ENCODE measurements at places on chromosomes 6 and 20. TPM values are rescaled to one million over a fixed set of nuclear protein-coding genes. Genes with fewer than 3 reads are reported as not detected.

DEFB119 gene
- polyA plus RNA-seq = not detected

CRISP2 gene
- 0.66 TPM for polyA plus RNA-seq

PRSS35 gene
- 48.1 TPM for polyA plus RNA-seq

MCCD1 gene
- polyA plus RNA-seq = not detected

HLA-DQA1 gene
- 4.6 TPM for polyA plus RNA-seq

CCN5 gene
- polyA plus RNA-seq = 0.51 TPM

PCED1A gene
- polyA plus RNA-seq = 50.2 TPM

HLA-DMB gene
- polyA plus RNA-seq = 7.4 TPM

OR2B6 gene
- 0.30 TPM for polyA plus RNA-seq

ULBP3 gene
- polyA plus RNA-seq = 8.9 TPM

GRCh38 chr6:102458990-102459389 is 1065.5 kb downstream of the GRIK2 start:
- DNase-seq = peak; percentile 10

DNA sequence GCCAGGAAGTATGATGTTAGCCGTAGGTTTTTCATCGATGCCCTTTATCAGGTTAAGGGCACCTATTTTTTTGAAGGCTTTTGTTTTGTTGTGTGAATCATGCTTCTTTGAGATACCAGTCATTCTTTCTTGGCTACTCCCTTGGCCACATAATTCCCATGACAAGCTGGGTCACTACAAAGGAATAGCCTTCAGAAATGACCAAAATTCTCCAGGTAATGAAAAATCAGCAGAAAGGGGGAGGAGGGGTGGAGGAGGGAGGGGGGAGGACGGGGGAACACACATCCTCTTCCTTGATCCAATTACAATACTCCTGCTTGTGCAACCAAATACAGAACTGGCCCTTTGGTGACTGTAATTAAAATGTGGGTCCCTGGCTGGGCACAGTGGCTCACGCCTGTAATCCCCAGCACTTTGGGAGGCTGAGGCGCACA is 21.7 kb upstream of the TGM2 start:
- no peak for DNase-seq

DNA sequence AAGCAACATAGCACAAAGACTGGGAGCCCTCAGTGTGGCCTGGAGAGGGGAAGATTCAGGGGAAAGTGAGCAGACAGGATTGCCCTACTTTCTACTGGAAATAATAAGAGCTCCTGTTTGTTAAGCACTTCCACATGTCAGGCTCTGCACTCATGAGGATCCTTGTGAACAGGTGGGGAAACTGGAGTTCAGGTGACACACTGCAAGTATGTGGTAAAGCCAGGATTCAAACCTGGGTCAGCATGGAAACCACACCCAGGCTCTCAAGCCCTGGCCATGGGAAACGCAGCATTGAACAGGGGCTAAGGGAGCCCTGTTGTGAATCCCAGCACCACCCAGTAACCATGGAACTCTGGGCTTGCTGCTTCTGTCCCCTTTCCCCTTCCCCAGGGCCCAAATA is 42.8 kb upstream of the ID1 start:
- DNase-seq = no peak

- no peak for DNase-seq
These were observed 141.9 kb downstream of the MRPL14 start for GRCh38 chr6:43985329-43985728.

GRCh38 chr6:160028487-160029275 is 59.8 kb downstream of the IGF2R start:
- DNase-seq = no peak

- DNase-seq = peak; percentile 19
These were observed 643.6 kb upstream of the PTCHD4 start for GRCh38 chr6:48754641-48755040.

DNA sequence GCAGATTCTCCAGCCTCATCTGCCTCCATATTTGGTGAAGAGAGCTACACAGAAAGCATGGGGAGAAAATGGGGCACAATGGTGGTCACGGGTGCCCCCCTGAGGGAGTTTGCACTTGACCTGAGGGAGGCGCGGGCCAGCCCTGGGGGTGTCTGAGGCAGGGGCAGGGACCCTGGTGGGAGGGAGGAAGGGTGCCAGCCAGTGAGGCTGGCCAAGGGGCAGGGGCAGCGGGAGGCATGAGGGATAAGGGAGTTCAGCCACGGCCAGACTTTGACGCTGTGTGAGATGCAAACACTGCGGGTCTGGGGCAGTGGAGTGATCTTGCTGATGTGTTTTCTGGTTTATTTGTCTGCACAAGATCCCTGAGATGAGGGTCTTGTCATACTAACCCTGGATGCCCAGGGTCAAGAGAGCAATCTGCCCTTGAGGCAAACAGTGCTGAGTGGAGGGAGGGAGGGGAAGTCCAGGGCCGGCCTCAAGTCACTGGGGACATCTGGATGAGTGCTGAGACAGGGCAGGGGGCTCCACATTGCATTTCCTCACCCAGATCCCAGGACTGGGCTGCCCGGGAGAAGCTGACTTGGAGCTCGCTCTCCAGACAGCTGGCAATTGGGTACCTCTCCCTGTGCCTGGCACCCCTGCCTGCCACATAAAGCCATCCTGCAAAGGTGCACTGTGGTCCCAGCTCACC is 8.8 kb upstream of the PCMTD2 start:
- DNase-seq = no peak

GRCh38 chr6:111565326-111566221 is 40.1 kb downstream of the TRAF3IP2 start:
- no peak for DNase-seq

- DNase-seq = no peak
These were observed 24.6 kb upstream of the GTSF1L start for GRCh38 chr20:43751167-43752050.

DNA sequence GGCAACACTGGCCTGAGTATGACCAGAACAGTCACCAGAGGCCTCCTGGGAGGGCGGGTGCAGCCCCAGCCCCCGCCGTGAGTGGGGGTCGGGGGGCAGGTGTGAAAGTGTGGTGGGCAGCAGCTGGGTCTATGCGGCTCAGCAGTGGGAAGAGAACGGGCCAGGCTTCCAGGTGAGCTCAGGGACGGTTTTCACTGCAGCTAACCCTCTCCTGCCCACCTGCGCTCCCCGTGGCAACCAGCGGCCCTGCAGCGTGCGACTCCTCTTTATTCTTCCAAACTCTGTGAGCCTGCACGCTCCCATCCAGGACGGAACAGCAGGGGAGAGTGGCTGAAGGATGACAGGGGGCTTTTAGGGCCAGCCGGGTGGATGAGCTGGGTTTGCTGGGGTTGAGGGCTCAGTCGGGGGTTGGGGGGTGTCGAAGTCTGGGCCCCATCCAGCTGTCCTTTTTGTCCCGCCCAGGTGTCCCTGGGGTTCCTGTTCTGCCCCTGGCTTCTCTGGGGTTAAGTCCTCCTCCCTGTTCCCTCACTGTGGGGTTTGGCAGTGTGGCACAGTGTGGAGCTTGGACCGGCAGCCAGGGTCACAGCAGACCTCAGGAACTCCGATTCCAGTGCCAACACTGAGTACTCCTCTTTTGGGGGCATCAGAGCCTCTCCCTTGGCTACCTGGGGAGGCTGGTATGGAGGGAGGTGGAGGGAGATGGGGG is 859 bp upstream of the BIRC7 start:
- no peak for DNase-seq

- DNase-seq = no peak
These were observed 123.2 kb downstream of the GPX5 start for GRCh38 chr6:28648878-28649375.

GRCh38 chr6:36145495-36145894 is 15.2 kb downstream of the MAPK13 start:
- no peak for DNase-seq

DNA sequence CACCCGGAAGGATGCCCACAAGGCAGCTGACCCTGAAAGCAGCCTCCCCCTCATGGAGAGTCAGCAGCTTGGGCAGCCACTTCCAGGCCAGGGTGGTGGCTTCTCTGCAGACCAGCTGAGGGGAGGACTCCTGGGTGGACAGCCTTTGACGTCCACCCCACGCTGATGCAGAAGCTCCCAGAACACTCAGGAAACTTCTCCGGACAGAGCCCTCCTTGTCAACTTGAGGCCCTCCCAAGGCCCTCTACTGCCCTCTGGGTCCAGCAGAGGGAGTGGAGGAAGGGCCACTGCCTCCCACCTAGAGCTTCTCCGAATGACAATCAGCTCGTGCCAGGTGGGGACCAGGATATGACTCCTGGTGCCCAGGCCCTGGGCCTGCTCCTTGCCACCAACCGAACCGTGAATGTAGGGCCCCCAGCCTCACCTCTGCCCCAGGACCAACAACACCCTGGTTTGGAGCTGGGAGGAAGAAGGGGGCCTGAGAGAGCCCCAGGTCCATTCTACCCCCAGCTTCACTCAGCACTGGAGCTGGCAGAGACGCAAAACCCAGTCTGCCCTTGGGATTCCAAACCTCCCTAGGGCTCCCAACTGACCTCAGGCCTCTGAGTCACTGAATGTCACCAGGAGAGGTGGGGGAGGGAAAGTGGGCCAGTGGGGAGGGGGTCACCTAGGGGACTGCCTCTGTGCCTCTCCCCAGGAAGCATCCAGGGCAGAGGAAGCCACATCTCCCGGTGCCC is 10.9 kb upstream of the SLC22A7 start:
- DNase-seq = no peak

DNA sequence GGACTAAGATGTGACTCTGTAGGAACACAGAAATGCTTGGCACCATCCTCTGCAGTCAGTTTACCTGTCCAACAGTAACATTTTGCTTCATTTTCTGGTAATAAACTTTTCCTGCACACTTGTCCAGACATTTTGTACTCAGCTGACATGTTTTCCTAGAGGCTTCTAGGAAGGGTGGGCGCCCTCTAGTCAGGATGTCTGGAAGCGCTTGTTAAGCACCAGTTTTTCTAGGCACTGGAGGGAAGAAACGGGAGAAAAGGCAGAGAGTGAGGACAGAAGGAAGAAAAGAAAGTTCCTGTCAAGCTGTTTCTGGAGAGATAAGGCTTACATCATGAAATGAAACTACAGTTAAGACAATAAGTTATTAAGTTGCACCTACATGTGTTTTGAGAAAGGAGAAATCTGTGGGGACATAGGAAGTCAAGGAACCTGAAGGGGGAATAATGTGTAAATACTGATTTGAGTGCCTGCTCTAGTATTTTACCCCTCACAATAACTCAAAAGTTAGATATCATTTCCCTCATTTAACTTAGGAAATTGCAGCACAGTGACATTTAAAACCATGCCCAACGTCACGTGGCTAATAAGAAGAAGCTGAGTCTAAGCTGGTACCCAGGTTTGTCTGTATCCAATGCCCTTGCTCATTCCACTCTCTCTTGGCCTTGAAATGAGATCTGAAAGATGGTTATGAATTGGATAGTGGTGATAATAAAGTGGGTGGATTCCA is 42.7 kb upstream of the TNFRSF21 start:
- DNase-seq = no peak

GRCh38 chr6:11447265-11447664 is 90.3 kb upstream of the TMEM170B start:
- DNase-seq = no peak

GRCh38 chr6:103122766-103123601 is 1729.5 kb downstream of the GRIK2 start:
- DNase-seq = peak; percentile 61

DNA sequence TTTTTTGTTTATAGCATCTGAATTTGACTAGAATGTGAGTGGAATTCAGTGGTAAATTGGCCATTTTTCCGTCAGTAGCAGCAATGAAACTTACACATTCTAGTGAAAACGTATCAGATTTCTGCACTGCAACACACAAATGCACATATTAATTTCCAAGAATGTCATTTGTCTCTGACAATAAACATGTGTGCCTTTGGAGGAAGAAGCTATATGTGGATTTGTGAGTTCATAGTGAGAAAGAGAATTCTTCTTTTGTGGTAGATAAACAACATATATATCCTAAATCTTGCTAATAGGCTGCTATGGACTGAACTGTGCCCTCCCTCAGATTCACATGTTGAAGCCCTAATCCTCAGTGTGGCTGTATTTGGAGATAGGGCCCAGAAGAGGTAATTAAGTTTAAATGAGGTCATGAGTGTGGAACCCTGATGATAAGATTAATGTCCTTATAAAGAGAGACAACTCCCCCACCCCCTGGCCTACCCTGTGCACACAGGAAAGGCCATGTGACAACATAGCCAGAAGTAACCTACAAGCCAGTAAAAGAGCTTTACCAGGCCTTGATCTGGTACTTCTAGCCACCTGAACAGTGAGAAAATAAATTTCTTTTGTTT is 200.2 kb upstream of the EYA4 start:
- no peak for DNase-seq

DNA sequence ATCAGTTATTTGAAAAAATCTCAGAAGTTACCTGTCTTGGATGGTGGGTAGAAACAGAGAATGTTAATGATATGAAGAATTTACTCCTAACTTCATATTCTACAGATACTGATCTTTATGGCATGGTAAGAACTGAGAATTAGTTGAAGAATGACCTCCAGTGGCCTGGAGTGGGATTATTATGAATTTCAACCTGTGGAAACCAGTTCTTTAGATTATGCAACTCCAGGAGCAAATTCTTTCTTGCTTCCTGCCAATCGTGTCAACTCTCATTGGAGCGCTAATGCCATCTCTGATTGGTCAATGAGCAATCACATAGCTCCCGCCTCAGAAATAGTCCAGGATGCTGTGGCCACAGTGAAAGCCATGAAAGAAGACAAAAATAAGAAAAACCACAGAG is 40.6 kb downstream of the LYRM2 start:
- no peak for DNase-seq

GRCh38 chr6:53244958-53245357 is 96.3 kb upstream of the GCM1 start:
- DNase-seq = no peak

DNA sequence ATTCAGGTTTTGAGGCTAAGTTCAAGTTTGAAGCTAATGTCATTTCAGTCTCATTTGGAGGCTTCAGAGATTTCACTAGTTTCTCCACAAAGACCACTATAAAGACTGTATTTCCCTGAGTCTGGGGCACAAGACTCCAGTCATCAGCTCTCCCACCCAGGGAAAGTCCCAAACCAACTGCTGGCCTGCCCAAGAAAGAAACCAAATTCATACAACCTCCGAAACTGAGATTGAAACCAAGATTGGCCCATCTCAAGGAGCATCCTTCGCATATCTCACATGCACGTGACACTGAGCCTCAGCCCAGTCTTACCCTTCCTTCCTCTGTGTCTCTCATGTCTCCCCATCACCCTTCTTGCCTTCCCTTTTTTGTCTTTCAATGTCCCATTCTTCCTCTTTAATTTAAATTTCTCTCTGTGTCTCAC is 3.5 kb upstream of the LTA start:
- no peak for DNase-seq

DNA sequence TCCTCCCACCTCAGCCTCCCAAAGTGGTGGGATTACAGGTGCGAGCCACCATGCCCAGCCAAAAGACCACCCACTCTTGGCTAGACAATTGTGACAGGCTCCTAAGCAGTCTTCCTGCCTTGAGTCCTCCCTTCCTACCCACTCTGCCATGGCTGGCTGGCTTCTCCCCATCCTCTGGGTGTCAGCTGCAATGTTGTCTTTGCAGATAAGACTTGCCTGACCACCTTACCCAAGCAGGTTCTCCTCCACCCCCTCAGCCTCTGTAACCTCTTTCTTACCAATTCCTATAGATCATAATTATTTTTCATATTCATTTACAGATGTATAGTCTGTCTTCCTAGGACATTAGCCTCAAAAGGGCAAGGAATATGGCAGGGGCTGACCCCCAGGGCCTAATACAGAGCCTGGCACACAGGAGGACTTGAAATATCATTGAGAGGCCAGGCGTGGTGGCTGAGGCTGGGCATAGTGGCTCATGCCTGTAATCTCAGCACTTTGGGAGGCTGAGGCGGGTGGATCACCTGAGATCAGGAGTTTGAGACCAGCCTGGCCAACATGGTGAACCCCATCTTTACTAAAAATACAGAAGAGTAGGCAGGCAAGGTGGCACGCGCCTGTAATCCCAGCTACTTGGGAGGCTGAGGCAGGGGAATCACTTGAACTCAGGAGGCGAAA is 28.7 kb upstream of the SPAG4 start:
- DNase-seq = no peak

All from left lung (tissue), 14 donors.